Esophagus squamous epithelium (tissue), 5 donors: ENCODE measurements at places on chromosomes 3 and 15. TPM values are rescaled to one million over a fixed set of nuclear protein-coding genes. Genes with fewer than 3 reads are reported as not detected.

DNA sequence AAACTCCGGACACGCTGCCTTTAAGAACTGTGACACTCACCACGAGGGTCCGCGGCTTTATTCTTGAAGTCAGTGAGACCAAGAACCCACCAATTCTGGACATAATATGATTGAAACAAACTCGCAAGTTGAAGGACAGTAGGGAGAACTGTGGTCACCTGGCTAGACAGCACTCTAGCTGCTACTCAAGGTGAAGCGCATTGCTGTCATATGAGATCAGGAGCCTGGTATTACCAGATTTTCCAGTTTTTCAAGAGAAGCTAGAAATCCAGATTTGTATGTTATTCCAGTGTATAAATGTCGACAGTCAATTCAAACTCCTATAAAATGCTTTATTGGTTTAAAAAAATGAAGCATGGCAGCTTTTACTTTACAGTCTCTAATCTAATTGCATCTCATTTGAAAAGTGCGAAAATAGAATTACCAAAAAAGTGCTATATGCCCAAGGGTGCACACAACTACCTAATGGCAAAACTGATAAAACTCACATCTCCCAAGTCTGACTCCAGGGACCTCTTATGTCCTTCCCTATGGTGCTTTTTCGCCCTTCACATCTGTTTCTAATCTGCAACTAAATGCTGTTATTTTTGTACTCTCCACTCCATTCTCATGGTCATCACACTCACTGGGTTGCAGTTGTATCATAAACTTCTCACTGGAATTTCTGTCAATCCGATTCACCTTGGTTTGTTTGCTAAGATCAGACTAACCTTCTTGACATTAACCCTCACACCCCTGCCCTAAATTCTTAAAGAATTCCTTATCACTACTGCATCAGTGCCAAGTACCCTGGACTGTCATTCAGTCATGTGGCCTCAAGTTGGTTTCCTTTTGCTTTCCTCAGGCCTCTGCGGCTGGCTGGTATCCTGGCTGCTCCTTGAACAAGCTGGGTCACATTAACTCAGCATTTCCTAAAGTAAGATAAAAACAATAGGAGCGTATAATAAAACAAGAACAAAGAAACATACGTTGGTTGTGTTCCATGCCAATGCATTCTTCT, 31.5 kb upstream of the ARHGEF26 start:
- H3K4me1 ChIP-seq, result no peaks in the 10 kb centered on the region
- no peak overlapping the region for H3K27ac ChIP-seq
- H3K27me3 ChIP-seq, result no peaks in the 10 kb centered on the region
- no peaks in the 10 kb centered on the region for H3K36me3 ChIP-seq

GRCh38 chr3:120560304-120561250, 35.6 kb upstream of the NDUFB4 start:
- DNase-seq, result no peak
- H3K27ac ChIP-seq, result no peak overlapping the region
- no peak overlapping the region for H3K4me3 ChIP-seq
- no peaks in the 10 kb centered on the region for H3K27me3 ChIP-seq

DNA sequence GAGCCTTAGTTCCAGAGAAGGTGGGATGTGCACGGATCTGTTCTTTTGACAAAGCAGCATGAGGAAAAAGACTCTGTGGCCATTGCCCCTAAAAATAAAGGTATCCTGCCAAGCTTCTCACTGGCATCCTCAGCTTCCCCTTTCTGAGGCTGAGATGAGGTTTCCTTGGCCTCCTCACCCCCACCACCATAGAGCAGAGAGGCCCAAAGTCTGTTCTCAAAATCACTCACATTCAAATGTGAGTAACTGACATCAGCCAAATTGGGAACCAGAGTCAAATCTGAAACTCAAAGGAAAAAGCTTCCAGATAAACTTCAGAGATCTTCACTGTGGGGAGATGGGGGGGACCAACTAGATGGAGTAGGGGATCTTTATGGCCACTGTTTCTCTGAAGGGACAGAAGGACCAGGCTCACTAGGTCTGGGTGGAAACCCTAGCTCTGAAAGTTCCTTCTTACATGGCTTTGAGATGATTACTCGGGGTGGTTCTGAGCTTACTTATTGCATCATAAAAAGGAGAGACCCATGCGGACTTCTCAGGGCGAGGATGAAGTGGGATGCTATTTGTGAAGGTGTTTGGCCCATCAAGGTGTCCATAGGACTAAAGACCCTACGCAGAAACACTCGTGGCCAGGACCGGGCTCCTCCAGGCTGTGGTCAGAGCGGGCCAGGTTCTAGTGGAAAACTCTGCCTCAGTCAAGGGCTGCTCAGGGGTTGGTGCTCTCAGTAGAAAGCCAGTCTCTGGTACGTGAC, 61.5 kb upstream of the MEF2A start:
- H3K27ac ChIP-seq, result peak overlapping the region; percentile 35
- no peaks in the 10 kb centered on the region for H3K27me3 ChIP-seq
- peaks cover 20% of the 10 kb centered on the region for H3K4me1 ChIP-seq
- no peaks in the 10 kb centered on the region for H3K36me3 ChIP-seq
- DNase-seq, result no peak

GRCh38 chr15:49848807-49849206, 228.0 kb downstream of the DTWD1 start:
- DNase-seq, result no peak
- H3K4me1 ChIP-seq, result peaks cover 4% of the 10 kb centered on the region
- H3K4me3 ChIP-seq, result no peak overlapping the region
- H3K36me3 ChIP-seq, result no peaks in the 10 kb centered on the region

GRCh38 chr3:152317956-152318355, 49.2 kb downstream of the MBNL1 start:
- H3K4me1 ChIP-seq, result peaks cover 99% of the 10 kb centered on the region
- no peaks in the 10 kb centered on the region for H3K36me3 ChIP-seq
- no peak for DNase-seq

DNA sequence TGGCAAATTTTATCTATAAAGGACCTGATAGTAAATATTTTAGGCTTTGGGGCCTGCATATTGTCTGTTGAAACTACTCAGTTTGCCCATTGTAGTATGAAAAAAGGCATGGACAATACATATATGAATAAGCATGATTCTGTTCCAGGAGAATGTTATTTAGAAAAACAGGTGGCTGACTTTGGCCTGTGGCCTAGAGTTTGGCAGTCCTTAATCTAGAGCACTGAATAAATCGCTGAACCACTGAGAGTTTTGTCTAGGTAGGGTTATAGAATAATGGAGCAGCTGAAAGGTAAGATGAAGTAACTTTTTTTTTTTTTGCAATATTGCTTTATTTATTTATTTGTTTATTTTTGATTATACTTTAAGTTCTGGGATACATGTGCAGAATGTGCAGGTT, 75.0 kb downstream of the LRRC49 start:
- H3K27ac ChIP-seq, result no peak overlapping the region
- no peaks in the 10 kb centered on the region for H3K4me1 ChIP-seq
- H3K27me3 ChIP-seq, result no peaks in the 10 kb centered on the region

DNA sequence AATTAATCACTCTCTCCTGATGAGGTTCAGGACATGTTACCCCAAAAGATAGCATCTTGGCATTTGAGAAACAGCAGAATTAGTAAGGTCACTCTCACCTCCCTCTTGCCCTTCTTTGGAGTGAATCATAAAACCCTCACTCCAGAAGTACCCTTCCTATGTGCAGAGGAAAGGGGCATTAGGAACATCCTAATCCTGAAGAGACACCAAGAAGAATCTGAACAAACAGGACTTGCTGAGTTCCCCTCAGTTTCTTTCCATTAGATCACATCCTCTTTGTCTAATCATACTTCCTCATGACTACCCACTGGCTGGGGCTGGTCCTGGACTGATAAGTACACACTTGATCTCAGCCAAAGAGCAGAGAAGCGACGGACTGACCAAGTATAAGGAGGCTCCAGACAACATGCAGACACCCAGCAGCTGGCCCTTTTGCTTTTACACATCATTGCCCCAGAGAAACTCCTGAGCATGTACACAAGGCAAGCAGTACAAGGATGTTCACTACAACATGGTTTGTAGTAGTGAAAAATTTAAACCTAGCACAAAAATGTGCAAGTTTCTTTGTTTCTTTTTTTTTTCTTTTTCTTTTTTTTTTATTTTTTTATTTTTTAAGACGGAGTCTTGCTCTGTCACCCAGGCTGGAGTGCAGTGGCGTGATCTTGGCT, 15.0 kb upstream of the TM6SF1 start:
- no peaks in the 10 kb centered on the region for H3K36me3 ChIP-seq
- H3K27me3 ChIP-seq, result no peaks in the 10 kb centered on the region
- DNase-seq, result peak; percentile 25

DNA sequence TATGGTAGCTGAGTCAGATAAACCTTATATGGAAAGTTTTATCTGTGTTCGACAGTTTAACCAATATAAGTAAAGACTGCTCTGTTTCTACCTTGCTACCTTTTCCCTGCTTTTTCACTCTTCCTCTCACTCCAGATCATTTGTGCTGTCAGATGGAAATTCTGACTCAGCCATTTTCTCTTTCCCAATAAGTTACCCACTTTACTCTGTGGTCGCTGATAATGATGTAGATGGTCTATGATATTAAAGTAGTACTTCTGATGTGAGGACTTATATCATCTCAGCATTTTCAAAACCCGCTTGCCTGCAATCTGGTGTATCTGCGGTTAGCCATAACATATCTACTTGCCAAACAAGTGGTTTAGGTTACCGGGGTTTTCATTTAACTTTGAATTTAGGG, 15.0 kb upstream of the UTS2B start:
- H3K27ac ChIP-seq, result no peak overlapping the region
- peaks cover 76% of the 10 kb centered on the region for H3K4me1 ChIP-seq
- no peak overlapping the region for H3K4me3 ChIP-seq
- no peaks in the 10 kb centered on the region for H3K36me3 ChIP-seq

GRCh38 chr3:177557548-177557947, 360.3 kb upstream of the TBL1XR1 start:
- no peaks in the 10 kb centered on the region for H3K36me3 ChIP-seq
- H3K27me3 ChIP-seq, result no peaks in the 10 kb centered on the region
- no peak overlapping the region for H3K4me3 ChIP-seq
- H3K27ac ChIP-seq, result no peak overlapping the region
- H3K4me1 ChIP-seq, result peaks cover 17% of the 10 kb centered on the region
- no peak for DNase-seq

DNA sequence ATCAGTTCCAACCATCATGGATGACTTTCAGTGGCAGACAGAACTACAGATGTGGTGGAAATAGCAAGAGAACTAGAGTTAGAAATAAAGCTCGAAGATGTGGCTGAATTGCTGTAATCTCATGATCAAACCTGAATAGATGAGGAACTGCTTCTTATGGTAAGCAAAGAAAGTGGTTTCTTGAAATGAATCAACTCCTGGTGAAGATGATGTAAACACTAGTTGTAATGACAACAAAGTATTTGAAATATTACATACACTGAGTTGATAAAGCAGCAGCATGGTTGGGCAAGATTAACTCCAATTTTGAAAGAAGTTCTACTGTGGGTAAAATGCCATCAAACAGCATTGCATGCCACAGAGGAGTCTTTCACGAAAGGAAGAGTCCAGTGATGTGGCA, 131.7 kb upstream of the FAM3D start:
- H3K27me3 ChIP-seq, result no peaks in the 10 kb centered on the region
- H3K27ac ChIP-seq, result no peak overlapping the region
- no peak for DNase-seq
- no peaks in the 10 kb centered on the region for H3K4me1 ChIP-seq
- no peak overlapping the region for H3K4me3 ChIP-seq
- H3K36me3 ChIP-seq, result no peaks in the 10 kb centered on the region

- DNase-seq, result no peak
- no peak overlapping the region for H3K27ac ChIP-seq
- no peaks in the 10 kb centered on the region for H3K4me1 ChIP-seq
- no peaks in the 10 kb centered on the region for H3K27me3 ChIP-seq
- H3K4me3 ChIP-seq, result no peak overlapping the region
Observed at GRCh38 chr15:48298914-48299313, 32.3 kb upstream of the DUT start.

- DNase-seq, result no peak
- H3K36me3 ChIP-seq, result no peaks in the 10 kb centered on the region
- no peak overlapping the region for H3K4me3 ChIP-seq
- H3K27me3 ChIP-seq, result no peaks in the 10 kb centered on the region
- no peak overlapping the region for H3K27ac ChIP-seq
Observed at GRCh38 chr15:57541805-57542504, 49.7 kb upstream of the MYZAP start.

- DNase-seq, result no peak
- peak overlapping the region; percentile 90 for H3K4me3 ChIP-seq
- H3K36me3 ChIP-seq, result peaks cover 25% of the 10 kb centered on the region
- peaks cover 42% of the 10 kb centered on the region for H3K4me1 ChIP-seq
Observed at GRCh38 chr3:51384055-51384725, 901 bp upstream of the MANF start.

DNA sequence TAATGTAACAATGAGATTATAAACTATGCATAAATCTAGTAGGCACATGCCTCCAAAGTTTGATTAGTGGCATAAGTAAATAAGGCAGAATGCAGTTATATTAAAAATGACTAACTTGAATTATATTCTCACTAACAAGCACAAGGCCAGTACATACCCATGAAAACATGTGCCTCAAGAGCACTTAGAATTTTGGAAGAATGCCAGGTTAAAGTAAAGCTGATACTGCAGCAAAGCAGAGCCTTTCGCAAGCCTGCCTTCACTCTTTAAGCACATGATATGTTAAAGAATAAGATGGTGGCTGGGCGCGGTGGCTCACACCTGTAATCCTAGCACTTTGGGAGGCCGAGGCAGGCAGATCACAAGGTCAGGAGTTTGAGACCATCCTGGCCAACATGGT, 49.0 kb downstream of the KBTBD12 start:
- H3K27me3 ChIP-seq, result no peaks in the 10 kb centered on the region
- no peak for DNase-seq
- H3K27ac ChIP-seq, result no peak overlapping the region
- no peaks in the 10 kb centered on the region for H3K36me3 ChIP-seq
- no peak overlapping the region for H3K4me3 ChIP-seq

- H3K4me1 ChIP-seq, result no peaks in the 10 kb centered on the region
- H3K4me3 ChIP-seq, result no peak overlapping the region
- H3K27ac ChIP-seq, result no peak overlapping the region
- no peaks in the 10 kb centered on the region for H3K36me3 ChIP-seq
- H3K27me3 ChIP-seq, result no peaks in the 10 kb centered on the region
Observed at GRCh38 chr15:57772223-57772957, 65.9 kb downstream of the POLR2M start.

DNA sequence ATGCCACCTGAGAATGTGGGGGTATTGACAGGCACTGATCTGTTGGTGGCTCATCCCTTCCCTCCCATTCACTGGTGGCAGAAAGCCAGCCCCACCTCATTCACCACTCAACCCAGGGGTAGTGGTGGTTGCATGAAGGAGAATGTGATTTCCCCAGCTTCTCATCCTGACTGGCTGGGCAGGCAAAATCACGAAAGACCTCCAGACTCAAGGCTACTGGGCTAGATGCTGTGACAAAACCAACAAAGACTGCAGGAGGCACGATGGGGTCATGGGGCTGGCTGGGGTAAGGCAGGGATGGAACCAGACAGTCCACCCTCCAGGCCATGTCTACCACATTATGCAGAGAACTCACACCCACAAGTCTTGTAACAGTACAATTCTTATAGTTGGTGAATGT, 33.9 kb downstream of the FSTL1 start:
- peaks cover 6% of the 10 kb centered on the region for H3K36me3 ChIP-seq
- H3K27me3 ChIP-seq, result no peaks in the 10 kb centered on the region
- peaks cover 21% of the 10 kb centered on the region for H3K4me1 ChIP-seq
- H3K27ac ChIP-seq, result peak overlapping the region; percentile 64
- H3K4me3 ChIP-seq, result peak overlapping the region; percentile 52

The MESP2 gene
- 0.83 TPM for total RNA-seq

The ISG20 gene
- total RNA-seq, result 17.2 TPM

The KIF23 gene
- total RNA-seq, result 13.9 TPM

The GPR87 gene
- total RNA-seq, result 46.0 TPM

The SERINC4 gene
- 0.19 TPM for total RNA-seq

The SATB1 gene
- total RNA-seq, result 24.4 TPM

The CCDC33 gene
- total RNA-seq, result not detected

The ACAA1 gene
- 75.2 TPM for total RNA-seq

The GHSR gene
- not detected for total RNA-seq

The FYTTD1 gene
- 62.0 TPM for total RNA-seq

The SLC15A2 gene
- 4.7 TPM for total RNA-seq
